ENCODE measurements at places on chromosomes 7 and 10. TPM values are rescaled to one million over a fixed set of nuclear protein-coding genes. Genes with fewer than 3 reads are reported as not detected.
A peak's percentile ranks its signal among the peaks of the same experiment; 100 is the strongest.

GRCh38 chr7:38660427-38661099 is 29.4 kb upstream of the AMPH start:
- no peak overlapping the region for H3K27ac ChIP-seq
- no peak overlapping the region for H3K4me3 ChIP-seq
- peaks cover 7% of the 10 kb centered on the region for H3K36me3 ChIP-seq
- DNase-seq: no peak
- peaks cover 67% of the 10 kb centered on the region for H3K27me3 ChIP-seq

- no peaks in the 10 kb centered on the region for H3K27me3 ChIP-seq
- H3K4me1 ChIP-seq: no peaks in the 10 kb centered on the region
- no peak overlapping the region for H3K4me3 ChIP-seq
- no peak overlapping the region for H3K27ac ChIP-seq
- H3K36me3 ChIP-seq: no peaks in the 10 kb centered on the region
These were observed 70.9 kb upstream of the NOBOX start for GRCh38 chr7:144474363-144474762.

- DNase-seq: no peak
- H3K4me1 ChIP-seq: peaks cover 2% of the 10 kb centered on the region
- H3K27me3 ChIP-seq: no peaks in the 10 kb centered on the region
- no peak overlapping the region for H3K4me3 ChIP-seq
These were observed 65.2 kb downstream of the FAM185A start for GRCh38 chr7:102814025-102814471.

GRCh38 chr7:71904484-71904883 is 507.7 kb downstream of the CALN1 start:
- H3K27me3 ChIP-seq: no peaks in the 10 kb centered on the region
- no peaks in the 10 kb centered on the region for H3K4me1 ChIP-seq
- H3K27ac ChIP-seq: no peak overlapping the region
- no peak for DNase-seq

- H3K27ac ChIP-seq: peak overlapping the region; percentile 83
- H3K27me3 ChIP-seq: no peaks in the 10 kb centered on the region
- H3K36me3 ChIP-seq: no peaks in the 10 kb centered on the region
- peak overlapping the region; percentile 55 for H3K4me3 ChIP-seq
- peaks cover 19% of the 10 kb centered on the region for H3K4me1 ChIP-seq
These were observed 228.7 kb upstream of the KLF6 start for GRCh38 chr10:4013651-4014121.

- peaks cover 8% of the 10 kb centered on the region for H3K36me3 ChIP-seq
- H3K4me3 ChIP-seq: no peak overlapping the region
- H3K27ac ChIP-seq: peak overlapping the region; percentile 9
- DNase-seq: no peak
- no peaks in the 10 kb centered on the region for H3K27me3 ChIP-seq
These were observed 144.4 kb downstream of the ZMYND11 start for GRCh38 chr10:279655-280054.

DNA sequence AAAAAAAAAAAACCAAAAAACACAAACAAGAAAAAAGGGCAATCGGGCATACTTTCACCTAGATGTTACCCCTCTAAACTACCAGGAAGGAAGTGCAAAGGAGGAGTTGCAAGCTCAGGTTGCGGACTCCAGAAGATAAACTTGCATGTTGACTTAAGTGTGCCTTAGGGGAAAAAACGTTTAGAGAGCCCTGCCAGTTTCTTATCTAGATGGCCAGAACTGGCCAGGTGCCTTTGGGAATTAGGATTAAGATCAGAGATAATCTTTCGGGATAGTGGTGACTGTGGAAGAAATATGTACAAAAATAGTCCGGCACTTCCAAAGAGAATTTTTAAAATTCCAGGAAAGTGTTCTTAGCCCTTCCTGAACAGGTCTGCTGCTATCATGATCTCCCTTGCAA is 17.6 kb downstream of the EVX1 start:
- no peak overlapping the region for H3K27ac ChIP-seq
- no peak overlapping the region for H3K4me3 ChIP-seq
- H3K27me3 ChIP-seq: peaks cover 30% of the 10 kb centered on the region

GRCh38 chr10:133334503-133335245 is 2.0 kb downstream of the CALY start:
- H3K4me1 ChIP-seq: peaks cover 9% of the 10 kb centered on the region
- no peak for DNase-seq
- peak overlapping the region; percentile 84 for H3K4me3 ChIP-seq

GRCh38 chr7:102890292-102890970 is 22.4 kb upstream of the LRRC17 start:
- H3K27ac ChIP-seq: no peak overlapping the region
- no peak for DNase-seq
- H3K4me1 ChIP-seq: peaks cover 2% of the 10 kb centered on the region
- peaks cover 6% of the 10 kb centered on the region for H3K27me3 ChIP-seq

- H3K27ac ChIP-seq: no peak overlapping the region
- peaks cover 40% of the 10 kb centered on the region for H3K27me3 ChIP-seq
- H3K36me3 ChIP-seq: no peaks in the 10 kb centered on the region
- H3K4me3 ChIP-seq: no peak overlapping the region
- no peaks in the 10 kb centered on the region for H3K4me1 ChIP-seq
These were observed 98.9 kb downstream of the DYNC1I1 start for GRCh38 chr7:95871075-95871848.

- no peak overlapping the region for H3K4me3 ChIP-seq
- H3K27ac ChIP-seq: no peak overlapping the region
- no peaks in the 10 kb centered on the region for H3K36me3 ChIP-seq
- no peaks in the 10 kb centered on the region for H3K27me3 ChIP-seq
- DNase-seq: no peak
These were observed 31.2 kb downstream of the RAB18 start for GRCh38 chr10:27535317-27535716.

DNA sequence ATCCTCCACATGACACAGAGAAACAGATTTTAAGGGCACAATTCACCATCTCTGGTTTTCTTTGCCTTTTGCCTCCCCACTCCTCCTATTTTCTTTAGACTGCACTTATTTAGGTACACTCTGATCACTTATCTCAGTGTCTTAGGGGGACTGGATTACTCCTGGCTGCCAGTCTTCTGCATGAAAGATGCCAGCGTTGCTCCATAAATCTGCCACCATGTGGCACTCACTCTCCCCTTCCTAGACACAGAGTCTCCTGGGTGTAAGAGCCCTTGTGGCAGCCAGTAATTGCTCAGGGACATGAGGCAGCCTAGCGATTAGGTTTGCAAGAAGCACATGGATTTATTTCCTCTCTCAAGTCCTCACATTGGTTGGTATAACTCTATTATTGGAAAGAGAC is 34.5 kb upstream of the RBM20 start:
- DNase-seq: no peak
- no peaks in the 10 kb centered on the region for H3K36me3 ChIP-seq
- peaks cover 4% of the 10 kb centered on the region for H3K4me1 ChIP-seq
- H3K27me3 ChIP-seq: peaks cover 24% of the 10 kb centered on the region
- no peak overlapping the region for H3K27ac ChIP-seq
- no peak overlapping the region for H3K4me3 ChIP-seq

DNA sequence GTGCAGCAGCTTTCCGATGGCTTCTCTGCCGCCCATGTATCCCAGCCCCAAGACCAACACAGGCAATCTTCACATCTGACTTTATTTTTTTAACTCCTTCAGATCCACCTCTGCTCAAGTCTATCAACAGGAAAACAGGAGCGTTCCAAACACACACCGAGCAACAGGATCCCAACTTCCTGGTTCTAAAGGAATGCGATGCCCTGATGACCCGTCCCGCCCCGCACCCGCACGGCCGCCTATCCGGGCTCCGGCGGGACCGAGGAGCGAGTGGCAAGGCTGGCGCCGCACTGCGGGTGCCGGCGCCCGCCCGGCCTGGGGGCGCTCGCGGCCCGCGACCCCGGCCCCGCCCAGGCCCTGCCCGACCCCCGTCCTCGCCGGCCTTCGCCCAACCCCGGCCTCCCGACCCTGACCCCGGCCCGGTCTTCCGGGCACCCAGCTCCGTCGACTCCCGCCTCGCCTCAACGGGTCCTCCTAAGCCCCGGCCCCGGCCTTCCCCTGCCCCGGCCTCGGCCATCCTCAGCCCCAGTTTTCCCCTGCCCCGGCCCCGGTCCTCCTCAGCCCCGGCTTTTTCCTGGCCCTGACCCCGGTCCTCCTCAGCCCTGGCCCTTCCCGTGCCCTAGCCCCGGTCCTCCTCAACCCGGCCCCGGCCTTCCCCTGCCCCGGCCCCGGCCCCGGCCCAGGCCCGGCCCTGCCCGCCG is 730 bp downstream of the LARP4B start:
- peak overlapping the region; percentile 97 for H3K27ac ChIP-seq
- DNase-seq: peak; percentile 20

- no peak overlapping the region for H3K4me3 ChIP-seq
- H3K27ac ChIP-seq: no peak overlapping the region
- no peak for DNase-seq
- H3K4me1 ChIP-seq: peaks cover 22% of the 10 kb centered on the region
- peaks cover 94% of the 10 kb centered on the region for H3K27me3 ChIP-seq
These were observed 57.2 kb upstream of the LBX1 start for GRCh38 chr10:101286248-101287046.

GRCh38 chr10:97974526-97975525 is 55.6 kb downstream of the CRTAC1 start:
- H3K36me3 ChIP-seq: peaks cover 8% of the 10 kb centered on the region
- no peak for DNase-seq
- no peak overlapping the region for H3K27ac ChIP-seq
- peaks cover 83% of the 10 kb centered on the region for H3K27me3 ChIP-seq
- peak overlapping the region; percentile 25 for H3K4me3 ChIP-seq

DNA sequence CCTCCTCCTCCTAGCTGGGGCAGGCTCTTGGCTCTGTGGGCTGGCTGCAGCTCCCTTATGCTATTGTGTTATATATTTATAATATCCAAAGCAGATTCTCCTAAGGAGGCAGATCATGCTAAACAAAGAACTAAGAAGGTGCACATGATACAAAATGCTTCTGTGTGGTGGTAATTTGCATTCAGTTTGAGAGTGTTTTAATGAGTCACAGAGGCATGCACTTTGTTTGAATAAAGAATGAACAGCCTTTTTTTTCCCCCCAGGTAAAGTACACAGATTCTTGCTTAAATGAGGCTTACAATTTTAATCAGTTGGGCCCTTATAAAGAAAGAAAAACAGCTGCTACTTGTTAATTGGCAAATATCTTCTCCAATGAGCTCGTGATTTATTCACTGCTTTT is 95.0 kb downstream of the FANK1 start:
- H3K27ac ChIP-seq: no peak overlapping the region
- H3K4me3 ChIP-seq: no peak overlapping the region
- DNase-seq: no peak
- H3K36me3 ChIP-seq: no peaks in the 10 kb centered on the region
- H3K4me1 ChIP-seq: no peaks in the 10 kb centered on the region

DNA sequence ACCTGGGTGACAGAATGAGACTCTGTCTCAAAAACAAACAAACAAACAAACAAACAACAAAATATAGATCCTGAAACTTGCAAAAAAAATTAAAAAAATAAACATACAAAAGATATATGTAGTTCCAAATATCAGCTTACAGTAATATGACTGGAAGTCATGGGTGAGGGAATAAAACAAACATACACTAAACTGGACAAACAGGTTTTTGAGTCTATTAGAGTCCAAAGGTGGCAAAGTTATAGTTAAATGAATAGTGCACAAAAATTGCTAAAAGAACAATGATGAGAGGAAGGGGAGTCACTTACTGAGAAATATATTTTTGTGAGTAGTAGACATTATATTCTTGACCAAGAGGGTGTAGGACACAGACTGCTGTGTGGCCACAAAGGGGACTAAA is 16.7 kb upstream of the RSBN1L start:
- peaks cover 6% of the 10 kb centered on the region for H3K36me3 ChIP-seq
- no peak for DNase-seq
- H3K4me3 ChIP-seq: no peak overlapping the region
- peaks cover 6% of the 10 kb centered on the region for H3K4me1 ChIP-seq

- H3K27ac ChIP-seq: peak overlapping the region; percentile 27
- H3K27me3 ChIP-seq: no peaks in the 10 kb centered on the region
- no peaks in the 10 kb centered on the region for H3K36me3 ChIP-seq
- H3K4me3 ChIP-seq: no peak overlapping the region
- peaks cover 12% of the 10 kb centered on the region for H3K4me1 ChIP-seq
These were observed 52.9 kb upstream of the GNA12 start for GRCh38 chr7:2897023-2897422.

- no peaks in the 10 kb centered on the region for H3K4me1 ChIP-seq
- H3K27ac ChIP-seq: no peak overlapping the region
- no peak overlapping the region for H3K4me3 ChIP-seq
- H3K36me3 ChIP-seq: no peaks in the 10 kb centered on the region
These were observed 150.4 kb upstream of the LANCL2 start for GRCh38 chr7:55214707-55215106.

DNA sequence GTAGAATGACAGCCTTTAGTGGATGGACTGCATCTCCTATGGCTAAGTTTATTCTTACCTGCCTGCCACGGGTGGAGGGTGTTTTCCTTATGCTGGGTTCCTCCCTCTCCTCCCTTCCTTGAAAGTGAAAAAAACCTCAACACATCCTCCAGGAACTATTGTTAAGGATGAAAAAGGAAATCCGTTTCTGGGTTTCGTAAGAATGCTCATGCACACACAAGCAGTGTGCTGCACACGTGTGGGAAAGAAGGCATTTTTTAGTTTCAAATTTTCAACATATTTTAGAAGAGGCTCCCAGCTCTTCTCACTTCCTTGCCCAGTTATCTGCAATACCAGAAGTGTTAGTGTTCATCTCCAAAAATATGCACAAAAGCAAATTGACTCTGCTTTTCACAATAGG is 90.6 kb downstream of the FAM171A1 start:
- no peaks in the 10 kb centered on the region for H3K27me3 ChIP-seq
- peaks cover 4% of the 10 kb centered on the region for H3K36me3 ChIP-seq
- H3K27ac ChIP-seq: no peak overlapping the region
- no peaks in the 10 kb centered on the region for H3K4me1 ChIP-seq

DNA sequence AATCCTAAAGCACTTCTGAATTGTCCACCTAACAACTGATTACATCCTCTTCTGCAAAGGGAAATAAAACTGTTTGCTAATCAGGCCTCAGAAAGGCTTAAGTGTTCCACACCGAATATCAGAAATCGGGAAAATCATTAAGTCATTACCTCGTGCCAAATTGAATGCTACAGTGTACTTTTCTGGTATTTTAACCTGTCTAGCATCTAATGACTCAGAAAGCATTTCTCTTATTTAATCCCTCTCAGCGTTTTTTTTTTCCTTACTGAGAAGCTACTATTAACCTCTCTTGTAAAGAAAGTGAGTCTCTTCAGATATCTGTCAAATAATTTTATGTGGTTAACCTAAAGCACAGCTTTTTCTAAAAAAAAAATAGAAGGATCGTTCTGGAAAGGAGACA is 28.6 kb downstream of the VIM start:
- H3K27ac ChIP-seq: no peak overlapping the region
- no peak overlapping the region for H3K4me3 ChIP-seq
- H3K36me3 ChIP-seq: no peaks in the 10 kb centered on the region
- H3K4me1 ChIP-seq: peaks cover 4% of the 10 kb centered on the region

The C1GALT1 gene
- total RNA-seq: 54.2 TPM

The NACAD gene
- total RNA-seq: 0.47 TPM

The TFR2 gene
- 4.5 TPM for total RNA-seq

The PLXNA4 gene
- total RNA-seq: 11.7 TPM

The UPK3BL1 gene
- total RNA-seq: 69.8 TPM

The DNA2 gene
- 3.9 TPM for total RNA-seq

The SPDYE9 gene
- not detected for total RNA-seq

The CHST3 gene
- total RNA-seq: not detected

All from T-helper 17 cell (primary cell).